ENCODE measurements at places on chromosomes 4 and X. TPM values are rescaled to one million over a fixed set of nuclear protein-coding genes. Genes with fewer than 3 reads are reported as not detected.

DNA sequence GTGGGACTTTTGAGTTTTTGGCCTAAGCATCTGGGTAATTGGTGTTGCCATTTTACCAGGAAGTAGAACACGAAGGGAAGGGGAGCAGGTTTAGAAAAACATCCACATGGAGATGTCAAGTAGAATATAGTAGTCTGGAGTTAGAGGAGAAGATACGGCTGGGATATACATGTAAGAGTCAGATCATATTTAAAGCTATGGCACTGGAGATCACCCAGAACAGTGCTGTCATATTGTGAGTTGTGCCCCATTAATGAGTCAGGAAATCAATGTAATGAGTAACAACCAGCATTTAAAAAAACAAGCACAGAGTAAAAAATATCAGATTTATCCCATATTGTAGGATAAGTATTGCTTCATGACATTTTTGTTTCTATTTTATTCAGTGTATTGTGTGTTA is 4.2 kb downstream of the GSTCD start:
- DNase-seq: no peak

GRCh38 chr4:168815379-168816345 is 194.4 kb downstream of the CBR4 start:
- DNase-seq: no peak

GRCh38 chr4:185219551-185220344 is 10.3 kb downstream of the SNX25 start:
- DNase-seq: no peak

DNA sequence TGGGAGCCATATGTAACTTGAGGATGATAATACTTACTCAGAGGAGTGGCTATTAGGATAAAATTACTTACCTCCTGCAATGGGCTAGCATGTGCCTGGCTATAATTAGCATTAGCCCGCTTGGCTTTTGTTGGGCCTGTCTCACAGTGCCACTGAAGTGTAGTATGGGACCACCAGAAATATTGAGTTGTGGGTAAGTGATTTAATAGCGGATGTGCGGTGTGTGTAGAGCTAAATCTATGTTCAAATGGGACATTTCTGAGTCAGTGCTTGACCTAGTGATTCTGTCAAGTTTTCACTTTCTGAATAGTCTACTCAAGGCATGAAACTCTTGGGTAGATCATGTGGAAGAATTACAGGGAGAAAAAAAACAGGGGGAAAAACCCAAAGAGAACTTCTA is 3.5 kb upstream of the CLNK start:
- DNase-seq: no peak

- DNase-seq: no peak
These were observed 16.6 kb downstream of the MAGEA9B start for GRCh38 chrX:149570668-149571067.

The RPL39 gene
- 5,368 TPM for polyA plus RNA-seq

The POU4F2 gene
- not detected for polyA plus RNA-seq

The FAM9B gene
- polyA plus RNA-seq: 0.06 TPM

The MAGEA9B gene
- 0.37 TPM for polyA plus RNA-seq

Data from SK-N-SH (cell line).